ENCODE measurements at places on chromosomes 5 and 9. TPM values are rescaled to one million over a fixed set of nuclear protein-coding genes. Genes with fewer than 3 reads are reported as not detected.

- DNase-seq: no peak
Observed at GRCh38 chr5:88287302-88287701, 18.7 kb upstream of the TMEM161B start.

DNA sequence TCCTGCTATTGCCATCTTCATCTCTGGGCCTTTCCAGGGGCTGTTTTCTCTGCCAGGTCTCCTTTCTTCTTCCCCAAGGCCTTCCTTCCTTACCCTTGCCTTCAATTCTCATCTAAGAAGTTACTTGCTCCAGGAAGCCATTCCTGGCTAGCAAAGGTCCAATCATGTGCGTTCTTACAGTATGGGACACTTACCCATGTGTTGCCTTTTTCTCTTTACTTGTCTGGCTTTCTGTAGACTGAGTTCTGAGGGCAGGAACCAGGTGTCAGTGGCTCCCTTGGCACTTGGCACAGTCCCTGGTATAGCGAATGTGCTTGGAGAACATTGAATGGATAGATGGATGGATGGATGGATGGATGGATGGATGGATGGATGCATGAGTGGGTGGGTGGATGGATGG lies 10.2 kb downstream of the FOXI1 start:
- no peak for DNase-seq

Gene IL9
- total RNA-seq: not detected

DNA sequence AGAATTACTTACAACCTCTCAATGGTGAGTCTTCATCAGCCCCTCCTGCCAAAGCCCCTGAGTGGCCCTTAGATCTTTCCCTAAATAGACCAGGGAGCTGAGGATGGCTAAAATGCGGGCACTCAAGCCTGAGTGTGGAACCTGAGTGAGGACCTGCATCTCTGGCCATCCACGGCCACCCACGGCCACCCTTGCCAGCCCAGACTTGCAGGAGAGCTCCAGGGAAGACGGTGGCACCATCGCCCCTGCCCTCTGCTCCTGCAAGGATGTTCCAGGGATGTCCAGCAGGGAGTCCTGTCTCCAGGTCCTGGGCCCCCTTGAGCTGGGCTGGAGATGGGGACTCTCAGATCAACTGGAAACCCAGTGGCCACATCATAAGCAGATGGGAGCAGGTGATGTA lies 68.2 kb upstream of the OLFM1 start:
- DNase-seq: no peak

Gene LRRC19
- total RNA-seq: not detected

- no peak for DNase-seq
Observed at GRCh38 chr9:134360897-134361296, 34.6 kb downstream of the RXRA start.
